CD4-positive, alpha-beta memory T cell (primary cell): ENCODE measurements at places on chromosomes 5 and 9. TPM values are rescaled to one million over a fixed set of nuclear protein-coding genes. Genes with fewer than 3 reads are reported as not detected.

- H3K27ac ChIP-seq, result no peak overlapping the region
- DNase-seq, result no peak
- no peak overlapping the region for H3K4me3 ChIP-seq
- no peaks in the 10 kb centered on the region for H3K36me3 ChIP-seq
Measured at GRCh38 chr5:122492675-122493074, 180.6 kb downstream of the SNCAIP start.

- H3K27me3 ChIP-seq, result no peaks in the 10 kb centered on the region
- no peak overlapping the region for H3K4me3 ChIP-seq
- peaks cover 18% of the 10 kb centered on the region for H3K4me1 ChIP-seq
- H3K27ac ChIP-seq, result no peak overlapping the region
Measured at GRCh38 chr5:10592601-10593000, 28.7 kb downstream of the ANKRD33B start.

GRCh38 chr5:80623999-80624398 is 30.5 kb upstream of the MSH3 start:
- no peaks in the 10 kb centered on the region for H3K27me3 ChIP-seq
- H3K36me3 ChIP-seq, result no peaks in the 10 kb centered on the region
- H3K27ac ChIP-seq, result no peak overlapping the region
- no peak for DNase-seq
- H3K4me3 ChIP-seq, result no peak overlapping the region

- H3K4me1 ChIP-seq, result no peaks in the 10 kb centered on the region
- H3K4me3 ChIP-seq, result no peak overlapping the region
- no peaks in the 10 kb centered on the region for H3K27me3 ChIP-seq
- H3K27ac ChIP-seq, result no peak overlapping the region
- no peaks in the 10 kb centered on the region for H3K36me3 ChIP-seq
Measured at GRCh38 chr5:170176916-170177315, 55.9 kb upstream of the C5orf58 start.

- no peak overlapping the region for H3K4me3 ChIP-seq
- DNase-seq, result no peak
- H3K27ac ChIP-seq, result no peak overlapping the region
Measured at GRCh38 chr5:123146696-123147095, 57.7 kb downstream of the PRDM6 start.

Gene NUTM2F
- not detected for total RNA-seq

Gene SLC1A1
- total RNA-seq, result 0.52 TPM

Gene SPOCK1
- not detected for total RNA-seq
